ENCODE measurements at places on chromosomes 3 and 15. TPM values are rescaled to one million over a fixed set of nuclear protein-coding genes. Genes with fewer than 3 reads are reported as not detected.

Gene SLC28A2
- total RNA-seq: 1.2 TPM

Gene LRRIQ4
- 0.31 TPM for total RNA-seq

Gene ESYT3
- total RNA-seq: 3.5 TPM

Gene RASGRP1
- 1.5 TPM for total RNA-seq

Gene AADAC
- total RNA-seq: not detected

Gene SNX33
- 29.3 TPM for total RNA-seq

Gene GOLGA8M
- not detected for total RNA-seq

All from progenitor cell of endocrine pancreas (in vitro differentiated cells).